Fibroblast of skin of right quadriceps (primary cell): ENCODE measurements at places on chromosomes 1 and 21.

GRCh38 chr1:180158149-180159147 is 3.8 kb downstream of the QSOX1 start:
- no peak for DNase-seq

GRCh38 chr1:25825605-25826004 is 5.9 kb downstream of the MTFR1L start:
- DNase-seq = no peak

- DNase-seq = no peak
Measured at GRCh38 chr1:50527249-50527986, 104.2 kb upstream of the DMRTA2 start.

GRCh38 chr1:101898137-101898536 is 98.6 kb downstream of the OLFM3 start:
- no peak for DNase-seq

- DNase-seq = no peak
Measured at GRCh38 chr1:41803656-41804055, 115.1 kb downstream of the HIVEP3 start.

DNA sequence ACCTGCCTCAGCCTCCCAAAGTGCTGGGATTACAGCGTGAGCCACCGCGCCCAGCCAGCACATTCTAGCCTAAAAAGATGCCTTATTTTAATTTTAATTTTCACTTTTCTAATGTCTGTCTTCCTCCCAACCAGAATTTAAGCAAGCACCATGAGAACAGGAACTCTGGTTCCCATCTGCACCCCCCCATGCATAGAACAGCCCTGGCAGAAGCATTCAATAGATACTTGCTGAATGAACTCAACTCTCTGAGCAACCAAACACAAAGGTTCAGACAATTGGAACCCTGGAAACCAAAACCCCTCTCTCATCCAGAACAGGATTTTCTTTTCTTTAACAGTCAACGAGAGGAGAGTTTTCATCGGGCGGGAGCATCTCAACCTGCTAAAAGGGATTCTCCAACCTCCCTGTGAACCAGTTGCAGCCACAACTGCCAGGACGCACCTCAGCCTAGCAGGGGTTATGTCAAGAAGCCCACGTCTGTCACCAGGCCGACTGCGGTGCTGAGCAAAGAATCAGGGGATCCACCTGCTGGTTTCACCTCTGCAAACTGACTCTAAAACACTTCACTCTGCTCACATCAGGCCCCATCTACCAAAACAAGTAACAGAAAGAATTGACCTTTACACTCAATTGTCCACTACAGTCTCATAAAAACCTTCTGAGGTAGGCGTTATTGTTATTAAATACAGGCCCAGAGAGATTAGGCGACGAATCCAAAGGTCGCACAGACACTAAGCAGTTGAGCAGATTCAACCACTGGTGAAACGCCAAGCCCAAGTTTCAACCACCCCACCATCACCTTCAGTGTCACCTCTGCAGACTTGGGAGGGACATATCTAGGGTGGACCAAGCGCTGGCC is 1.7 kb downstream of the KIAA2013 start:
- DNase-seq = no peak

GRCh38 chr1:204972426-204972825 is 70.6 kb upstream of the CNTN2 start:
- DNase-seq = peak; percentile 15

DNA sequence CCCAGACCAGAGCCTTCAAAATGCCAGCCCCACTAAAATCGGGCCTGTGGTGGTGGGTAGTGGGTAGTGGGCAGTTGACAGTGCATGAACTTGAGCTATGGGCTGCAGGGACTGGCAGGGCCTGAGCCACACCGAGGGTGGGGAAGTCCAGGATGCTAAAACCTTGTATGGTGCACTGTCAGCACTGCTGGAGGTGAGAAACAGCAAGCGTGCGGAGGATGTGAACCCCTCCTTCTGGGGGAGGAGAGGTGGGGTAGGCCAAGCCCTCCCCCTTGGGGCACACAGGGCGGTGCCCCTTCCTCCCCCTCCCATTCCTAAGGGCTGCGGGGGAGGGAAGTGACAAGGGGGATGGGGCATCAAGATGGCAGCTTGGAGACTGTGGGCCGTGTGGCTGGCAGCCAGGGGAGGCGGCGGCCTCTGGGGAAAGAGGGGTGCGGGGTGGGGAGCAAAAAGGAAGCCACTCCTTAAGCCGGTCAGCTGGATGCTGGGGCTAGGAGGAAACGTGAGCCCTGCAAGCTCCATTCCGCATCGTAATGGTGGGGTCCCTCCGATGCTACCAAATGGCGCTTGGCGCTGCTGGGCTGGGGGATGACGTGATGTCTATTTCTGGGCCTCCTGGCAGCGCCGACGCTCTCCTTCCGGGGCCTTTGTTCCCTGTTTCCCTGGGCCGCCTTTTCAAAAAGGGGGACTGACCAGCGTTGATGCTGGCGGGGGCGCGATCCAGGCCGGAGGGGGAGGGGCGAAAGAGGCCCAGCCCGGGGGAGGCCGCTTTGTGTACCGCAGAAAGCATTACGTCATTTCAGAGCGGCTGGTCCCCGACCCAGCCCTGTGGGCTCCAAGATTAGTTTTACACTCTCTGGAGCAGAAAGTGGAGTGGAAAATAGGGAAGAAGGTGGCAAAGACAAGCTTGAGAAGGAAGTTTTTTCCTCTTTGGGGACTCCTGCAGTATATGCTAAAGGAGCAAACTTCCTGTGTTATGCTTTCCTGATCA is 809 bp downstream of the SYT11 start:
- DNase-seq = peak; percentile 88
